NCI-H1436 treated with DMSO at 0.1 percent for 48 hours (cell line): ENCODE measurements at places on chromosomes 12 and 14.

- DNase-seq, result no peak
Measured at GRCh38 chr12:21823581-21823980, 49.1 kb upstream of the KCNJ8 start.

- DNase-seq, result no peak
Measured at GRCh38 chr12:49983892-49984291, 11.1 kb downstream of the AQP6 start.

DNA sequence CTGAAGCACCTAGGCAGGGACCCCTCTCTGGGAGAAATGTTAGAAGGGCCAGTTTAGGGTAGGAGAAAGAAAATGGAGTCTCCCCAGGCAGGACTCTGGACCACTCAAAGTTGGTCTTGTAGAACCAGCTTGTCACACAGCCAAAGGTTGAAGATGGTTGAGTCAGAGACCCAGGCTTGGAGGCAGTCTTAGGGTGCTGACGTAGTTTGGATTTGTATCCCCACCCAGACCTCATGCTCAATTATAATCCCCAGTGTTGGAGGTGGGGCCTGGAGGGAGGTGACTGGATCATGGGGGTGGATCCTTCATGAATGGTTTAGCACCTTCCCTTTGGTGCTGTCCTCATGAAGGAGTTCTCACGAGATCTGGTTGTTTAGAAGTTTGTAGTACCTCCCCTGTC lies 121.2 kb downstream of the CRACR2A start:
- no peak for DNase-seq

GRCh38 chr14:91878274-91878673 lies 10.9 kb upstream of the TC2N start:
- no peak for DNase-seq

GRCh38 chr14:89015016-89015415 lies 190.6 kb downstream of the TTC8 start:
- DNase-seq, result no peak

- no peak for DNase-seq
Measured at GRCh38 chr12:6376870-6377666, 1.7 kb upstream of the SCNN1A start.

- no peak for DNase-seq
Measured at GRCh38 chr14:68384335-68384734, 408.5 kb downstream of the ZFP36L1 start.

GRCh38 chr14:101357559-101358319 lies 203.6 kb upstream of the DIO3 start:
- no peak for DNase-seq

- no peak for DNase-seq
Measured at GRCh38 chr14:102764220-102764671, 13.0 kb upstream of the TRAF3 start.

GRCh38 chr12:95509300-95509699 lies 35.3 kb downstream of the METAP2 start:
- DNase-seq, result no peak

GRCh38 chr14:64786296-64787149 lies 82.3 kb downstream of the PLEKHG3 start:
- DNase-seq, result no peak

DNA sequence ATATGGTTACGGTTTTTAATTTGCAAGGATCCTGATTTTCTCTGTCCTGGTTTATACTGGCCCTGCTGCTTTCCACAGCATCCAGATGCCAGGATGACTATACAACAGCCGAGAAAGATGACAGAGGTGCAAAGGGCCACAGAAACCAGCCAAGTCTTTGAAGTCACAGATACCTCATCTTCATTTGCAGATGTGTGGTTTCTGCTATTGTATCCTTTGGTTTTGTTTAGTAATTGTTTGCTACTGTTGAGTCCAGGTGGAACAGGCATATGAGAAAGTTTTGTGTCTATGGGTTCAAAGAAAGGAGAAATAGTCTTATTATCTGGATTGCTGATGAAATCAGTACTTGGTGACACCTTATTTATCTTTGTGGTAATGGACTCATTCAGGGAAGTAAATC lies 17.3 kb upstream of the KLHL42 start:
- no peak for DNase-seq

DNA sequence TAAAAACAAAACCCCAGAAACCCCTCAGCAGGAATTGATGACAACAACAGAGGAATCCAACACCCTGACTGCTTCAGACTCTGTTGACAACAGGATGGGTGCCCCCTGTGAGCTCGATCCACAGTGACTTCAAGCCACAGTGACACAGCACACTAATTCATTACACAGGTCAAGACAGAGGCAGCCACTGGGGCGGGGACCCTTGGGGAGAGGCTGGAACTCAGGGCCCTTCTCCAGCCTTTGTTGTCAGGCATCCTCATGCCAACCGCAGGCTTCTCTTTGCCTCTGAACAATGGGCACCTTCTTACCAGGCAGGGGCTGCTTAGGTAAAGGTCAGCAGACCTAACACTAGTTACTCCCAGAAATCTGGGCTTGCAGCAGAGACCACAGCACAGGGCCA lies 37.6 kb downstream of the ACADS start:
- DNase-seq, result no peak

- DNase-seq, result no peak
Measured at GRCh38 chr12:13948621-13949020, 32.8 kb downstream of the GRIN2B start.

GRCh38 chr14:85063747-85064146 lies 466.2 kb upstream of the FLRT2 start:
- DNase-seq, result no peak

DNA sequence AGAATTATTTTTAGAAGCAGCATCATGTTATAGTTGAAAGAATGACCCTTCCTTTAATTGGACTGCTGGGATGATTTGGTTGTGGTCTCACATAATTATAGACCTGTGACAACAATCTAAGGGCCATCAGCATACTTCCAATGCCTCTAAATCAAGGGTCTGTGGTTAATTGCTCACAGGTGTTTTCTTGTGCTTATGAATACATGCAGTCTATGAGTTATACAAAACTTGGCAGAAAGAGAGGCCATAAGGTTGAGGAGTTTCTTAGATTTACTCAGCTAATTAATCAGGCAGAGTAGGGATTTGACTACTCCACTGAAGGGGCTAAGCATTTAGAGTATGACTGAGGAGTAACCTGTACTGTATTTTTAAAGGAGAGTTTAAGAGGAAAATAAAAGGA lies 37.0 kb upstream of the FRMD6 start:
- DNase-seq, result no peak

- no peak for DNase-seq
Measured at GRCh38 chr12:57008178-57008577, 1.8 kb upstream of the ZBTB39 start.

GRCh38 chr12:3973269-3973884 lies 100.2 kb upstream of the PARP11 start:
- DNase-seq, result no peak

GRCh38 chr14:31660728-31661127 lies 99.5 kb downstream of the NUBPL start:
- no peak for DNase-seq

DNA sequence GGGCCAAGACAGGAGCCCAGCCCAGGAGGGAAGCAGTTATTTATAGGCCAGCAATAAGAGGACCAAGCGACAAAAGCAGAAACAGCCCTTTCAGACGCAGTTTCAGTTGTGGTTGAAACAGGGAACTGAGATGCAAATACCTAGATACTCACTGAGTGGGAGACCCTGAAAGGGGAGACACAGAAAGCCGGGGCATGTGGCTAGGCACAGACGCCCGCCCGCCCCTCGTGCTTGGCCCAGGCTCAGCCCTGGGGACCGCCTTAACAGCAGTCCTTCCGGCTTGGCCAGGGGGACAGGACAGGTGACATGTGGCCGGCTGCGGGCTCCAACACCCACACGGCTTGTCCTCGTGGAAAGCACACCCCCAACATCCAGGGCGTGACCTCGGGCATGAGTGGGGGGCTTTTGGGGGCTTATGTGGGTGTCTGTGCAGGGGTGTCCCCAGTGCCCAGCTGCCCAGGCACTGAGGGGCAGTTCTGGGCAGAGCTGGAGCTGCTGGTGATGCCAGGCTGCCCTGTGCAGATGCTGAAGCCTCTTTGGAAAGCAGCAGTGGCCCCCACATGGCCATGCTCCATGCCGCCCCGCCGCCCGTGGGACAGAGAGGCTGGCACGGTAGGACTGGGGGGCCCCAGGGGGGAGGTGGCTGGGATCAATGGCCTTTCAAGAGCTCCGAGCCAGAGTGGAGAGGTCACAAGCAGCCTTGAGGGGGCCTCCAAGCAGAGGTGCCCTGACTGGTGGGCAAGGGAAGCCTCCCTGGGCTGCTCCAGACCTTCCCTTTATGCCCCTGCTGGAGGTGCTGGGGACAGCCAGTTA lies 2.1 kb downstream of the PLD4 start:
- DNase-seq, result no peak

GRCh38 chr14:59213368-59214315 lies 25.2 kb downstream of the DAAM1 start:
- DNase-seq, result peak; percentile 63

- no peak for DNase-seq
Measured at GRCh38 chr12:57541717-57542116, 5.3 kb downstream of the DCTN2 start.

DNA sequence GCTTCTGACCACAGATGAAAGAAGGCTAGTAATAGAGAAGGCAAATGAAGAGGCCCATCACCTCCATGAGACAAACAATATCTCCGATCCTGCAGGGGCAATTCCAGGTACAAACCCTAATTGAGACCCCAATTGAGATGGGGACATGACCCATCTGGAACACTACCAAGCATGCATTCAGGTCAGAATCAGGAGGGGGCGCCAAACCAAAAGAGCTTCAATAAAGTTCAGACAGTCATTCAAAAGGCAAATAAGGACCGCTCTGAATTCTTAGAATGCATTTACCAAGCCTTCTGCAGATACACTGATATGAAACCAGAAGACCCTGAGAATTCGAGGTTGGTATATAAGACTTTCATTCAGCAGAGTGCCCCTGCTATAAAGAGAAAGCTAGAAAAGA lies 10.2 kb upstream of the EDDM3B start:
- no peak for DNase-seq

DNA sequence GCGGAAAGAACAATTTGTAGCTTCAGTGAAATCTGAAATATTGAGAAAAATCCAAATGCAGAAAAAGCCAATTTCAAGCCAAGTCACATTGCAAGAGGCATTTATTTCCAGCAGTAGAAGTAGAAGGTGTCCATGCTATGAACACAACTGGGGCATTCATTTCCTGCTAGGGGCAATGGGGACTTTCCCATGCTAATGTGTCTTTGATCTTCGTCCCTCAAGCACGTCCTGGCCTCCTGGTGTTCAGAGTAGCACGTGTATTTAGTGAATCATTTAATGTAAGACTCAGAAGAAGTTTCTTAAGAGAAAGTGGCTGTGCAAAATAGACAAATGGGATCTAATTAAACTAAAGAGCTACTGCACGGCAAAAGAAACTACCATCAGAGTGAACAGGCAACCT lies 267.9 kb downstream of the TMEM132C start:
- no peak for DNase-seq
